ENCODE measurements at places on chromosomes 7 and 10.

DNA sequence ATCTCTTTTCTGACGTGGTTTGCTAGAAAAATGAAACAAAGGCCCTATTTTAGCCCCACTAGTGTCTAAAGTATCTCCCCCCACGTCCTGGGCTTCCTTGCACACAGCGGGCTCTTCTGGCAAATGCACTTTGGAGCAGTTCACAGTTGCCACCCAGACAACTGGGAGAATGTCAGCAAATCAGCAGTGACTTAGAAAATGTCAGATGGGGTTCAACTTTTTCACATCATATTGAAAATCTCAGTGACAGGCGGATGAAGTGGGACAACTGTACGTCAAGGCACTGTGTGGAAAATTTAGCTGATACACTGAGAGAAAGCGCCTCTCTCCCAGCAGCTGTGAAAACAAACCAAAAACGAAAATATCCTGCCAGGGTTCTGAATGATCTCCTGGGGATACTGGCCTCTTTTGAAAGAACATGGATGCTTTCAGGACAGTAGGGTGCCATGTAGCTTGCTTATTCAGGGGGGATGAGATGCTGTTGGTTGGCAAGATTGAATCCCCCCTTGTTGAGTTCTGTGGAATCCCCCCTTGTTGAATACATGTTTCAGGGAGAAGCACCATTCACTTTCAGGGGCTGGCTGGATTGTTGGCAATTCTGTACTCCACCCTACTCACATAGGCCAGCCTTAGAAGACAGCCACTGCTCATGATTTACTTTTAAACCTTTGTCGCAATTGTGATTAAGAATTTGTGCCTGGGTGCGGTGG, 372.8 kb upstream of the CELF2 start:
- DNase-seq = no peak

- no peak for DNase-seq
Measured at GRCh38 chr7:7696458-7697119, 21.8 kb downstream of the RPA3 start.

DNA sequence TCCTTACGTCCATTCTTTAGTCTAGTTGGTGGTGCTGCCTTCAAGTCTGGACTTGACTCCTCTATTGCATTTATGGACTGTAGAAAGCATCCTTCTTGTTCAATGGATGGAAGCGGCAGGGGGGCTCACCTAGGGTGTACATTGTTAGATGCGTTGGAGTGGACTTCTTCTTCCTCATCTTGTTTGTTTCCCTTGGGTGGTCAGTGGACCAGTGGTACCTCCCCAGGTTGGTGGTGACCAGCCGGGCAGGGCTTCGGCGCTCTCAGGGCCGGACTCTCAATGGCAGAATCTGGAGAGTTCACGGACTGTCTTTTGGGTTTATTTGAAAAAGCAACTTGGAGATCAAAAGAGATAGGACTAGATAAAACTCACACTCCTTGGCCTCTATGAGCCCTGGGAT, 6.2 kb upstream of the BTBD16 start:
- DNase-seq = no peak

GRCh38 chr7:88395715-88396114, 89.0 kb upstream of the STEAP4 start:
- no peak for DNase-seq

DNA sequence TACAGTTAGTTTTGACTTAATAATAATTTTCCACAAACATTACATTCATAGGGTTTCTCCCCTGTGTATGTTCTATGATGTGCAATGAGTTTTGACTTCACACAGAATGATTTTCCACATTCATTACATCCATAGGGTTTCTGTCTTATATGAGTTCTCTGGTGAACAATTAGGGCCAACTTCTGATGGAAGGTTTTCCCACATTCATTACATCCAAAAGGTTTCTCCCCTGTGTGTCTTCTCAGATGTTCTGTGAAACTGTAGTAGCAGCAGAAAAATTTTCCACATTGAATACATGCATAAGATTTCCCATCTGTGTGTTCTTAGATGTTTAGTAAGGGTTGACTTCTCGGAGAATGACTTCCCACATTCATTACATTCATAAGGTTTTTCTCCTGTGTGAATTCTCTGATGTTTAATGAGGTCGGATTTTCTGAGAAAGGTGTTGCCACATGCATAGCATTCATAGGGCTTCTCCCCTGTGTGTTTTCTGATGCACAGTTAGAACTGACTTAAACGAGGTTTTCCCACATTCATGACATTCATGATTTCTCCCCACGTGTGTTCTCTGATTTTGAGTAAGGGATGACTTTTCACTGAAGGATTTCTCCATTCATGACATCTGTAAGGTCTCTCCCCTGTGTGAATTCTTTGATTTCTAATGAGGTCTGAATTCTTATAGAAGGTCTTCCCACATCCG, 118.5 kb downstream of the ZNF33B start:
- no peak for DNase-seq
